ENCODE measurements at places on chromosomes 12 and 14. TPM values are rescaled to one million over a fixed set of nuclear protein-coding genes. Genes with fewer than 3 reads are reported as not detected.

Gene WASHC4
- total RNA-seq: 51.2 TPM

Gene IFNG-AS1
- not detected for total RNA-seq

Gene PAPLN
- 47.7 TPM for total RNA-seq

Gene TAS2R42
- not detected for total RNA-seq

Gene PTPRR
- 0.67 TPM for total RNA-seq

Gene DIP2B
- 25.7 TPM for total RNA-seq

Gene PPP1R13B
- total RNA-seq: 20.9 TPM

Gene CAPZA3
- not detected for total RNA-seq

Gene SLC17A8
- total RNA-seq: not detected

Gene SETD1B
- total RNA-seq: 9.6 TPM

DNA sequence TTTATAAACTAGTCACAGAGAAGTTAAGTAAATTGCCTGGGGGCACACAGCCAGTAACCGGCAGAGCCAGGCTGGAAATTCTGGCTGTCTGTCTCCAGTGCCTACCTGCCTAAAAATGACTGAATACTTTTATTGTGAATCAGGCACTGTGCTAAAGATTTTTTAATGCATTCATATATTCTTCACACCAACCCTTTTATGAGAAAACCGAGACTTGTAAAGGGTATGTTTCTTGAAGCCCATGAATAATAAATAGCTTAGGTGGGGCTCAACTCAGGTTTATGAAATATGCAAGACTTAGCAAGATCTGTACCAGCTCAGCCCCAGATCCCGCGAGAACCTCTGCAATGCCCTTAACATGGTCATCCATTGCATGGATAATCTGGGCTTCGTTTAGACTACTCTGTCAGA is 60.8 kb downstream of the TMCC3 start:
- no peak for ATAC-seq

DNA sequence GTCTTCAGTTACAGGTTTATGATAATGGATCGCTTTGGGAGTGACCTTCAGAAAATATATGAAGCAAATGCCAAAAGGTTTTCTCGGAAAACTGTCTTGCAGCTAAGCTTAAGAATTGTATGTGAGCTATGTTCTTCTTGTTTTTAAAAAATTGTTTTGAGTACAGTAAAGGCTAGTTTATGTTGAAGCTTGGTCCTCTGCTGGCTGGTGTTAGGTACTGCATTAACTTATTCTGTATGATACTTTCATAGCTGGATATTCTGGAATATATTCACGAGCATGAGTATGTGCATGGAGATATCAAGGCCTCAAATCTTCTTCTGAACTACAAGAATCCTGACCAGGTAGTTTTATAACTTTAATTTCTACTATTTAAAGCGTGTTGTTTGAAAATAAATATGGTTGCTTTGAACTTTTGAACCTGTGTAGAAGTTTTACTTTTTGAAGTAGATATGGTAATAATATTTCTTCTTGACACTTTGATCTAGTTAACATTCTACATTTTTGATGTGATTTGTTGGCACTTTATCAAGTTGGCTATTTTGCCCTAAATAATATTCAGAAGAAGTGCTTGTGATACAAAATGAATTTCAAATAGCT is 55.7 kb downstream of the VRK1 start:
- no peak for ATAC-seq

- peak; percentile 92 for ATAC-seq
Observed at GRCh38 chr12:104219361-104219892, 3.8 kb downstream of the TXNRD1 start.

- ATAC-seq: no peak
Observed at GRCh38 chr12:116194935-116195431, 82.5 kb downstream of the MED13L start.

- no peak for ATAC-seq
Observed at GRCh38 chr12:115421350-115421749, 737.4 kb upstream of the TBX3 start.

DNA sequence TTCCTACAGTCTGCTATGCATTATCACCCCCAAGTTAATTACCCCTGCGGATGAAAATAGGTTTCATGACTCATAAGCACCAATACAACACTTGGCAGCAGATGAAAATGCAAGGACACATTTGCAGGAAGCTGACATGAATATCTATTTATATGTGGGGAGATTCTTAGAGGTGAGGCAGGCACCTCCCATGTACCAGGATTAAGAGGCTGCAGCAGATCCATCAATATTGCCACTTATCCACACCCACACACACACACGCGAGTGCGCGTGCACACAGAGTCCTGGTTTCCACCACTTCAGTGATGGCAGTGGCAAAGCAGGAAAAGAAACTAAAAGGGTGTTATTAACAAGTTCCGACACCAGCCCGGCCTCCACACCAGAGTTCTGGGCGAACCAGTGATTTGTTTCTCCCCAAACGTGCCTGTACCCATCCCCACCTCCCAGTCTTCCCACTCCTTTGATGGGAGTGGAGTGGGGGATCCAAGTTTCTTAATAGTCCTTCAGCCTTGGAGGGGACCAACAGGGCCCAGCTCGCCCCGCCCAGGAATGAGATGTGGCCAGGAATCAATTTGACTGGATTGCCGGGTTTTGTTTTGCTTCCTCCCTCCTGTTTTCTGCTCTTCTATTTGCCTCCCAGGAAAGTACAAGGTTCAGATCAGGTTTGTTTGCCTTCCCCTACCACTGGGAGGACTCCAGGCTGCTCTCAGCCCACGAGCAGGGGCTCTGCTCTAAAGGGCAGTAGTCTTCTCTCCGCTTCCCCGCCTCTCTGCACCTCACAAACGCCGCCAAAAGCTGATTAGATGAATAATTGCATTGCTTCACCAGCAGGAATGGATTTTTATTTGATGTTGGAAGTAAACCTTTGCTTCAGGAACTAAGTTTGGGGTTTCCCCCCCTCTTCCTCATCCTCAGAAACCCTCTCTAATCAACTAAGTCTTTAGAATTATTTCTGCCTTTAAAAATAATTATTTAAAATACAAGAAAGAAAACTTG is 5.2 kb downstream of the IRF2BPL start:
- ATAC-seq: no peak

GRCh38 chr12:47574252-47575021 is 131.4 kb downstream of the RPAP3 start:
- no peak for ATAC-seq

- ATAC-seq: no peak
Observed at GRCh38 chr12:7610006-7610405, 55.7 kb downstream of the APOBEC1 start.

- no peak for ATAC-seq
Observed at GRCh38 chr12:130204541-130204953, 42.3 kb downstream of the FZD10 start.

DNA sequence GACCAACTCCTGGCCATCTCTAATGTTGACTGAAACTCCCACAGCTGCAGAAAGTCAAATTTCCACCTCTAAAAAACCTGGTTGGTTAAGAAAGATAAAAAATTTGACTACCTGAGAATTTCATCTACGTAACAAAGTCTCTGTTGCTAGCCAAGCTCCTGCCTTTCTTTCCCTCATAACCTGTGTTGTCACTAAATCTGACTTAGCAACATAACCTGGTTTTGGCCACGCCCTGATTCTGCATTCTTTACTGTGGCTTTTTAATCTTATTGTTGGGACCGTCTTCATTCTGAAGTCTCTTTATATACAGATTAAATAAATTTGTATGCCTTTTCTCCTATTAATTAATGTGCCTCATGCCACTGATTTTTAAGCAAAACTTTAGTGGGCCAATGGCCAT is 16.1 kb upstream of the CD69 start:
- no peak for ATAC-seq

DNA sequence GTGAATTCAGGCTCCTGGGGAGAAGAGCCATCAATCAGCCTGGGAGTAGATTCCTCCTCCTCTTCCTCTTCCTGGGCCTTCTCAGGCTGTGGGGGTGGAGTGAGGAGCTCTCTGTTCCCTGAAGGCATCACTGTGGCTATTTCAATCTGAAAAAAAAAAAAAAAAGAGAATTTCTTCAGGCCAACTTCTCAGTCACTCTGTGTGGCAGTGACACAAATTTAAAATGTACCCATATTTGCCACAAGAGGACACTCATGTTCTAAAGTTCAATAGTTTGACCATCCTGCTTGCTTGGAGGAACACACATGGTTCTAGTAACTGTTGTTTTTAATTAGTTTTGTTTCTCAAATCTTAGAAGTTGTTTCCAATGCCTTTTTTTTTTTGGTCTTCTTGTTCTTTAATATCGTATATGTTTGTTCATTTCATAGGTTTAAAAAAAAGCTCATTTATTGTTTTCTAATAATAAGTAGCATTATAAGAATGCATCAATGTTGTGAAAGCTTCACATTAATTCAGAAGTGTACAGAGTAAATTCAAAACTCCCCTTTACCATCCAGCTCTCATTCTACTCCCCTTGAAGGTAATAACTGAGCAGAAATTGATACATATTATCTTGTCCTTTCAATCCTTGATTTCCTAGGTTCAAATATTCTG is 23.3 kb upstream of the CCER1 start:
- peak; percentile 63 for ATAC-seq

GRCh38 chr12:24861766-24862540 is 86.9 kb downstream of the BCAT1 start:
- no peak for ATAC-seq

- no peak for ATAC-seq
Observed at GRCh38 chr14:31763041-31763440, 201.8 kb downstream of the NUBPL start.

DNA sequence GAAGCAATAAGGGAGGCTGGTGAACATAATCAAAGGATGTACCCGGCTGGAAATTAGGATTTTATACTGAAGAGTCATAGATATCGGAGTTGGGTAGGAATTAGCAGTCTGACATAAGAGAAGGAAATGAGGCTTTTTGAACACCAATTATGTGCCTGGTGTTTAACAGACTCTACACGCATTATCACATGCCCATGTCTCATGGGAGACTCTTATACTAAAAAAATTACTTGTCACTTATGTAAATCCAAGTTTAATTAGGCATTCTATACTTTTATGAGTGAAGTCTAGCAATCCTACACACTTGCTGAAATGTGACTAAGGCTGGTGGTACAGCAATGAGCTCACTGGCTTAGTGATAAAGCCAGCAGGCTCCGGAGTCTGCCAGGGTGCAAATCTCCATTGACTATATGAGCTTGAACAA is 93.5 kb downstream of the NUAK1 start:
- ATAC-seq: no peak

- no peak for ATAC-seq
Observed at GRCh38 chr14:51939755-51940301, 49.5 kb upstream of the RTRAF start.

- no peak for ATAC-seq
Observed at GRCh38 chr12:105334582-105334981, 4.1 kb downstream of the C12orf75 start.

Data from gastroesophageal sphincter (tissue), 4 donors.